ENCODE measurements at places on chromosomes 5 and 9.

DNA sequence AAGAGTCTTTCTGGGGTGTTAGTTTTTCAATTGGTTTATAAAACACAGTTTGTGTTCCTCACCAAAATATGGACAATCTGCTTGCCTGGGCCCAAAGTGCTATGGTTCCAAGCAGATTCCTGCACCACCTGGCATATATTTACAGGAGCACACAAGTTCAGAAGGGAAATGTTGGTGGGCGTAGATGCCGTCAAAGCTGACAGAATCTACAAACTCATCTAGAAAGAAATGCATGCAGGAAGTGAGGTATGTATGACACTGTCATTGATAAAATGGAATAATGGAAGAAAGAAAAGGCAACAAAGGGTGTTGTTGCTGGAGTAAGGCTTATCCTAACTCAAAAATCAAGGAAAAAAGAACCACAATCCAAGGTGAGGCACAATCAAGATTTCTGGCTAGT, 225.8 kb downstream of the MLLT3 start:
- no peak for DNase-seq

DNA sequence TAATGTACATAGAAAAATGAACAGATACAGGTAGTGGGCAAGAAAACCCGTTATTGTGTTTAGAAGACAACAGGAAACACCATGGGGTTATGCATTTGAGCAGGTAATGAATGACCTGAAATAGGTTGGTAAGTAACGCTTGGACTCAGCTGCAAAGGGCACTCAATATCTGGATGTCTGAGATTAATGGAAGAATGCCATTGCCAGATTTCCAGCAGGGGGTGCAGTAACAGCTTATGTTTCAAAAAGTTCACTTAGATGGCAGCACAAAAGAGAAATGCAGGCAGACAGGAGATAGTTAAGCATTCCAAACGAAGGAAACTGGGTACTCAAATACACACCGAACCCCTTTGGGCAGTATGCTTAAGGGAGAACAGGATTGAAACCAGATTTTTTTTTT, 285.5 kb upstream of the VLDLR start:
- DNase-seq, result no peak

- DNase-seq, result no peak
Observed at GRCh38 chr9:82574911-82575310, 488.0 kb downstream of the RASEF start.

GRCh38 chr9:76619640-76620039, 144.6 kb upstream of the PCA3 start:
- no peak for DNase-seq

DNA sequence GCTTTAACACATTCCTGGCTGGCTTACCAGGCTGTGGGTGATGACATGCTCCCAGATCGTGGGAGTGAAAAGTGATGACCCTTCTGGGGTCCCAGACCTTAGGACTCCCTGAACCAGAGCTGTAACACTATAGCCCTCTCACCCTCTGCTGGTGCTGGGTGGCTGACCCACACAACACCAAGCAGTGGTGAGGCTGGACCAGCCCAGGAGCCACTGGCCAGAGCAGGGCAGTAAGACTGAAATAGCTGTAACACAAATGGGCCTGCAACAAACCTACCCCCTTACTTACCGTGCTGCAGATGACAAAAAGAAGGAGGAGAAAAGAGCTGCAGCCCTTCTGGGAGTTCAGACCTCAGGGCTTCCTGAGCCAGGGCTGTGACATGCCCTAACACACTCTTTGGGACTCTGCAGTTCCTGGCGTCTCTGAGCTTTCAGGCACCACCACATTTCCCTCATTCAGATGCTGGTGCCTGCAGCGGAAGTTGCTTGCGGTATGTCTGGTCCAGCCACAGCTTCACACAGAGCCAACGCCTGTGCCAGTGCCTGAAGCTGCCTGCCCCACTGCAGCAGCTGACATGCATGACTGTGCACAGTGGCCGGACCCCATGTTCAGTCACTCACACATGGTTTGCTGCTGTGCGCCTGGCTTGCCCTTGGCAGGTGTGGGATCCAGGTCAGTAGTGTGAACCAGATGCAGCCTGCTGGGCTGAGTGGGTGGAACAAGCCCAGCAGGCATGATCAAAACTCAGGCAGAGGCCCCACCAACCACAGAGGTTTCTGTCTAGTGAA, 1247.4 kb downstream of the EFNA5 start:
- DNase-seq, result no peak

- no peak for DNase-seq
Observed at GRCh38 chr9:118990949-118991348, 378.3 kb downstream of the BRINP1 start.

All from activated naive CD4-positive, alpha-beta T cell treated with anti-CD3 and anti-CD28 coated beads, Interleukin-2, amount 10 ng/mL, durations not matched to agents 7 days and 5 days (primary cell).